DND-41 (cell line): ENCODE measurements at places on chromosomes 11 and 22.

- no peak for DNase-seq
- H3K36me3 ChIP-seq, result no peaks in the 10 kb centered on the region
- H3K4me3 ChIP-seq, result no peak overlapping the region
- no peak overlapping the region for H3K27ac ChIP-seq
Observed at GRCh38 chr11:61055776-61056175, 46.5 kb upstream of the CD5 start.

GRCh38 chr11:112727341-112727841 is 233.8 kb upstream of the NCAM1 start:
- no peaks in the 10 kb centered on the region for H3K36me3 ChIP-seq
- H3K4me1 ChIP-seq, result no peaks in the 10 kb centered on the region
- DNase-seq, result no peak
- H3K27me3 ChIP-seq, result peaks cover 9% of the 10 kb centered on the region
- H3K4me3 ChIP-seq, result no peak overlapping the region
- no peak overlapping the region for H3K27ac ChIP-seq

DNA sequence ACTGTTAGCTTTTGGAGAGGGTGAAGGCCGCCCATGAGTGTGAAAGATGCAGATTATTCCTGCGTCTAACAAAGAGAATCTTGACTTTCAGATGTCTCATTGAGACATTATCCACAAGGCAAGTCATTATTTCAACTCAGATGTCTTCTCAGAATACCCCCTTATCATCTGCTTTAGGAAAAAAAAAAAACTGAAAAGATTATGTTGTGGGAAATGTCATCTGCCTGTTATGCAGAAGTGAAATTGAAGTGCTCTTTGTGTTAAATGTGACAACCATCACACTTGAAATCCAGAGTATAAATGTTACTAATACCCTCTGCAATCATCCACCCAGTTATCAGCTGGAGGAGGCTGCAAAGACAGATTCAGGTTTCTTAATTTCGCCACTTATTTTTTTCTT is 239.6 kb downstream of the LARGE1 start:
- DNase-seq, result no peak
- H3K4me3 ChIP-seq, result no peak overlapping the region
- H3K36me3 ChIP-seq, result no peaks in the 10 kb centered on the region
- no peaks in the 10 kb centered on the region for H3K4me1 ChIP-seq

DNA sequence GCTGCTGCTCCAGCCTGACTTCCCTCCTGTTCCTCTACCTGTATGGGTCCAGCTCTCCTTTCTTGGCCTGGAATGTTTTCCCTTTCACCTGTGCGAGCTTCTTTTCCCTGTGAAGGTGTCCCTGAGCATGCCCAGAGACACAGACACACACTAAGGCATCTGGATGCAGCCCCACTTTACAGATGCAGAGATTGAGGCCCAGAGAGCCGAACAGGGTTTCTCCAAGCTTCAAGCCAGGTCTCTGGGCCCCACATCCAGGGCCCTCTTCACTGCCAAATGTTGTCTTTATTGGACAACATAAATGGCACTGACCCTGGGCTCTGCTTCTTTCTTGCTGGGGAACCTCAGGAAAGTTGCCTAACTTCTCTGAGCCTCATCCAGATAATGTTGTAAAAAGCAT is 561.6 kb downstream of the MIAT start:
- H3K27ac ChIP-seq, result no peak overlapping the region
- DNase-seq, result no peak
- H3K27me3 ChIP-seq, result no peaks in the 10 kb centered on the region
- no peaks in the 10 kb centered on the region for H3K36me3 ChIP-seq
- no peaks in the 10 kb centered on the region for H3K4me1 ChIP-seq

DNA sequence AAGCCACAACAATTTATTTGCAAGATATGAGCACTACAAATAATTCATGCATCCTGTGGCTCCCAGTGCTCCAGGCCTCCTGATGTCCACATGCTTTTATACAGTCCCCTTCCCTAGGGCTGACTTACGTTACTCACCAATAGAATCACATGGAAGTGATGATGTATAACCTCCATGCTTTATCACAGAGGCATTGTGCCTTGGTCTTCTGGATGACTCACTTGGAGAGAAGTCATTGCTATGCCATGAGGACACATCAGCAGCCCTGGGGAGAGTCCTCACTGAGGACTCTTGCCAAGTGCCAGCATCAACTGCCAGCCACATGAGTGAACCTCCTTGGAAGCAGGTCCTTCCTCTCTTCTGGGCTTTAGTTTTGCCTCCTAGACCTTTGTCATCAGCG is 22.0 kb upstream of the IGSF9B start:
- H3K36me3 ChIP-seq, result no peaks in the 10 kb centered on the region
- no peak overlapping the region for H3K27ac ChIP-seq
- DNase-seq, result no peak
- peaks cover 17% of the 10 kb centered on the region for H3K27me3 ChIP-seq
- no peak overlapping the region for H3K4me3 ChIP-seq

DNA sequence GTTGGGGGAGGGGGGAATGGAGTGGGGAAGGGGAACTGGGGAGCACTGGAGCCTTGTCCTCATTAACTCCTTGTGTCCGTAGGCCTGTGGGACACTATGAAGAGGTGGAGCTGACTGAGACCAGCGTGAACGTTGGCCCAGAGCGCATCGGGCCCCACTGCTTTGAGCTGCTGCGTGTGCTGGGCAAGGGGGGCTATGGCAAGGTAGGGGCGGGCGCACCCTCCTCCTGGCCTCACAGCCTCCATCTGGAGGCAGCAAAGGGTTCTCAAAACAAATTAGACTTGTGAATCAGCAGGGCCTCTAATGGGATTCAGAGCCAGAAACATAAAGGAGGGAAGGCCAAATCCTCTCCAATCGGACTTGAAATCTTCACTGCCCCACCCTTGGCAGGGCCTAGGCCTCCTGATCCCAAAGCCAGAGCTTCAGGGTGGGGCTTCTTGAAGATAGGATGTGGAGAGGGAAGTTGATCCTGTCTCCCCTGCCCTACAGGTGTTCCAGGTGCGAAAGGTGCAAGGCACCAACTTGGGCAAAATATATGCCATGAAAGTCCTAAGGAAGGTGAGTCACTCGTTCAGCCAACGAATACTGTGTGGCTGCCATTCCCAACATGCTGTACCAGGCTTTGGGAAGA is 859 bp downstream of the RPS6KB2 start:
- H3K36me3 ChIP-seq, result peaks cover 42% of the 10 kb centered on the region
- peak; percentile 15 for DNase-seq

DNA sequence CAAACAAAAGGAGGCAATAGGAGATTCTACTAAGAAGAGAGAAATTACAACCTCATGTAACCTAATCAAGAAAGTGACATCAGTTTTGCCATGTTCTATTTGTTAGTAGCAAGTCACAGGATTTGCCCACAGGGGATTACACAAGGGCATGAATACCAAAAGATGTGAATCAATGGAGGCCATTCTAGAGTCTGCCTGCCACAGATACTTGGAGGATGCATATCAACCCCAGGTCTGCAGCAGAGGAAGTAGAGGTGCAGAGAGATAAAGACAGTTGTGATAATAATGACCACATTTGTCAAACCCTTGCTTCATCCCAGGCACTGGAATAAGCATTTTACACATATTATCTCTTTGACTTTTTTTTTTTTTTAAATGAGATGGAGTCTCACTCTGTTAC is 2.4 kb upstream of the ASCC2 start:
- no peak overlapping the region for H3K4me3 ChIP-seq
- H3K36me3 ChIP-seq, result no peaks in the 10 kb centered on the region
- no peak for DNase-seq
- H3K27ac ChIP-seq, result no peak overlapping the region
- peaks cover 29% of the 10 kb centered on the region for H3K4me1 ChIP-seq

DNA sequence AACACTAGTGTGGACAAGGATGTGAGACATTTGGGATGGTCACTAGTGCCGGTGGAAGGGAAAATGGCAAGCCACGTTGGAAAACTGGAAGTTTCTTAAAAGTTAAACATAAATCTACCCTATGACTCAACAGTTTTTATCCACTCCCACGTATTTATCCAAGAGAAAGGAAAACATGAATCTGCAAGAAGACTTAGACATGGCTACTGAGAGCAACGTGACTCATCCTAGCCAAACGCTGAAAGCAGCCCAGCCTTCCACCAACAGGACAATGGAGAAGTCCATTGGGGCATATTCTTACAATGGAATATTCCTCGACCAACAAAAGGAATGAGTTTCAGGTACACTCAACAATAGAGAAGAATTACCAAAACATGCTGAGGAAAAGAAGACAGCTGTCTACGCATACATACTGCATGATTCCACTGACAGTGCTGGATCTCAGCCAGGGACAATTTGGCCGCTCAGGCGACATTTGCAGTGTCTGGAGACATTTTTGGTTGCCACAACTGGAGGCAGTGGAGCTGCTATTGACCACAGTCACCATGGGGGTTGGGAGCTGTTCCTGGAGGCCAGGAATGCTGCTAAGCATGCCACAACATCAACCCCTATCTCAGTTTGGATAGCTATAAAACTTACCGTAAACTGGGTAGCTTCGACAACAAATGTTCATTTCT is 21.2 kb downstream of the SYT13 start:
- no peak for DNase-seq
- no peak overlapping the region for H3K27ac ChIP-seq
- H3K4me3 ChIP-seq, result no peak overlapping the region
- H3K36me3 ChIP-seq, result no peaks in the 10 kb centered on the region
- H3K27me3 ChIP-seq, result peaks cover 12% of the 10 kb centered on the region

DNA sequence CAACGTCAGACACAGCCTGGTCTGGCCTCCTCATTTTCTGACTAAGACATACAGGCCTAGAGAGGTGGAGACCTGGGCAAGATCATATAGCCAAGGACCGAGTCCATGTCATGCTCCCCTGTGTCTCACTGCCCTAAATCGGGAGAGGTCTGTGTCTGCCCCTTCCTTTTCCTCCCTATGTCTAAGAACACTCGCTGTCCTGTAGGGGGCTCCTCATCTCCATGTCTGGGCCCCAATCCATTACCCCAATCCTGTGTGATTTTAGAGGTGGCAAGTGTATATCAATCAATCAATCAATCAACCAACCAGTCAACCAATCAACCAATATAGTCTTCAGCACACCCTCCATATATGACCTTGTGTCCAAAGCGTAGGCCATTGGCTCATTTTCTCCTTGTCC is 125.7 kb downstream of the KIRREL3 start:
- DNase-seq, result no peak
- no peak overlapping the region for H3K4me3 ChIP-seq
- no peaks in the 10 kb centered on the region for H3K36me3 ChIP-seq
- H3K27ac ChIP-seq, result no peak overlapping the region
- H3K27me3 ChIP-seq, result peaks cover 8% of the 10 kb centered on the region

DNA sequence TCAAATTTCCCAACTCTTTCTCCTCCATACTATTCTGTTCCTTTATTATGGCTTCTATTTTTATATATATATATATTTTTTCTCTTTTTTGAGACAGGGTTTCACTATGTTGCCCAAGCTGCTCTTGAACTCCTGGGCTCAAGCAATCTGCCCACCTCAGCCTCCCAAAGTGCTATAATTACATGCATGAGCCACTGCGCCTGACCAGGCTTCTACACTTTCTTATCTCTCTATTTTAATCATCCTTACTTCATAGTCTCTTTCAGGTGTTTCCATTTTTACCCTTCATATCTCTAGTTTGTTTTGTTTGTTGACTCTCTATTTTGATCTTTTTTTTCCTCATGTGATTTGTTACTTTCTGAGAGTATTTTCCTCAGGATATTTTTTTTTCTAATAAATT is 19.8 kb downstream of the GVQW3 start:
- no peak for DNase-seq
- no peaks in the 10 kb centered on the region for H3K27me3 ChIP-seq
- no peak overlapping the region for H3K27ac ChIP-seq
- H3K4me1 ChIP-seq, result no peaks in the 10 kb centered on the region
- H3K4me3 ChIP-seq, result no peak overlapping the region

GRCh38 chr11:78207532-78208256 is 19.0 kb downstream of the USP35 start:
- no peak overlapping the region for H3K4me3 ChIP-seq
- 0 out of 2 replicates have a peak overlapping the region, but pooled peaks have one; percentile 25 for H3K27ac ChIP-seq
- H3K4me1 ChIP-seq, result peaks cover 17% of the 10 kb centered on the region
- no peak for DNase-seq
- H3K36me3 ChIP-seq, result peaks cover 25% of the 10 kb centered on the region
